ENCODE measurements at places on chromosomes 13 and 19.

- no peak for DNase-seq
These were observed 140.7 kb downstream of the KCTD12 start for GRCh38 chr13:76745261-76746200.

DNA sequence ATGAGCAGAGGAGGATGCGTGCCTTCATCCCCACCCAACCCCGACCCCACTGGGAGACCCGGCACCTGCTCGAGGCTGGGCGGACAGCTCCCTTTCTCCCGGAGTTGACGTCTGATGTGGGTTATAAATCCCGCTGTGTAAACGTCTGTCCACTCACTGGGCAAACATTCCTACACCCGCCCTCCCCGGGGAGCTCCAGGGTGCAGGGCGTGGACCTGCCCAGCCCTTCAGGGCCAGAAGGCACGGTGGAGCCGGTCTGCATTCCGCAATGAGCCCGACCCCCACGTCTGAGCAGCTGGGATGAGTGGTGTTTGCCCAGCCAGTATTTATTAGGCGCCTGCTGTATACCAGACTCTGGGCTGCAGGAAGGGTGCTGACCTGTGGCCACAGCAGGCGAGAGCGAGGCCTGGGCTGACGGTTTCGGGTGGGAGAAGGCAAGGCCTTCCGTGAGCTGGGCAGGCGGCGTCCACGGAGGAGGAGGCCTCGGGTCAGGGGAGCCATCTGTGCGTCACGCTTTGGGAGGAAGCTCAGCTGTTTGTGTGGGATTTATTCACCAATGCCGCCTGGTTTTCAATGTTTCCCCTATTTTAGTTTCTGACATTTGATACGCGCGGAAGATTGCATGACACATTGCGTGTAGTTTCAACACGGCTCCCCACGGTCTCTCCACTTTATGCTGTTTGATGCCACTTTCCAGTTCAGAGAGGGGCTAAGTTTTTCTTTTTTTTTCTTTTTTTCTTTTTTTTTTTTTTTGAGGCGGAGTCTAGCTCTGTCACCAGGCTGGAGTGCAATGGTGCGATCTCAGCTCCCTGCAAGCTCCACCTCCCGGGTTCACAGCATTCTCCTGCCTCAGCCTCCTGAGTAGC lies 2.0 kb downstream of the MISP start:
- DNase-seq, result peak; percentile 90

- no peak for DNase-seq
These were observed 8.3 kb downstream of the IFNL3 start for GRCh38 chr19:39236527-39236926.

DNA sequence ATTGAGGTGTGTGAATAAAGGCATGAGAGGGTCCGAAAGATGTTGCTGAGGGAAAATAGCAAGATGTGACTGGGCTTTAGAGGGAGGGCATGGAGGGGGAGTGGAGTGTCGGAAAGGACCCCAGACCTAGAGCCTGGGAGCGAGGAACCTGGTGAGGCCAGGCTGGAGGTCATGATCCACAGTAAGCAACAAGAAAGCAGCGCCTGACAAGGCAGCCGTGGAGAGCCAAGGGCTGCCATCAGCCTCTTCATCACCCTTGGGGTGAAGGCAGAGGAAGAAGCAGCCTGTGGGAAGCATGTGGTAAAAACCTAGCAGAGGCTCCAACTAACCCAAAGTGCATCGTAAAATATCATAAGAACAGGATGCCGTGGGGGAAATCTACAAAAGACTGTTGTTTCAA lies 162.8 kb upstream of the SOX1 start:
- DNase-seq, result no peak

GRCh38 chr19:15418231-15418578 lies 583 bp downstream of the AKAP8L start:
- DNase-seq, result no peak

Measured in kidney epithelial cell (primary cell).